ENCODE measurements at places on chromosomes 11 and 22.

DNA sequence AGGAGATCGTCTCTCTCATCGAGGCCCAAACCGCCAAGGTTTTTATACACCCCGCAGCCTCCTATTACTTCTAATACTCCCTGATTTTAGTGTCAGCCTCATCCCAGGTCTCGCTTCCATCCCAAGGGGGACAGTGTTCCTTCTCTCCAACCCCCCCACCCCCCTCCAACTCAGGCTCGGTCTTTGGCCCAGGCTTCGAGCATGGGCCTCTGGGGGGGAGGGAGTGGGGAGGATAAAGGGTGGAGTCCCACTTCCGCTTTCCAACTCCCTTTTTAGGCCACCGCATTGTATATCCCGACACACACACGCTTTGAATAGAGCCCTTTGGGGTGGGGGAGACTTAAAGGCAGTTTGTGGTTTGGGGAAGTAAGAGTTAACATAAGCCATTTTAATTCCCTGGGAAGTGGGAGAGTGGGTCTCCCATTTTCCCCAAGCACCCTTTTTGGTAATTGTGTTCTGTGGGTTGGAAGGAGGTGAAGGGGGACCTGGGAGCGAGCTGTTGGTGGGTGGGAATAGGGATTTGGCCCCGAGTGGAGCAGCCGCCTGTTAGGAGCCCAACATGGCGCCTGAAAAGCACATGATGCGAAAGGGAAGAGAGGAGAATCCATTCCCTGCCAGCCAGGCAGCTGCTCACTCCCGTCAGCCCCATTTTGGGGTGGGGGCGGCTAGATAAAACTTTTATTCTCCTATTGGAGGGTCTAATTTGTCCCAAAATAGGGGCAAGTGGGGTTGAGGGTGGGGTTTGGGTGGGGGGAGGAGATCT, 844 bp downstream of the PCF11 start:
- no peak for DNase-seq

- DNase-seq: no peak
Observed at GRCh38 chr11:128469220-128469619, 118.1 kb downstream of the ETS1 start.

GRCh38 chr22:47634347-47634746, 871.9 kb downstream of the TBC1D22A start:
- DNase-seq: no peak

DNA sequence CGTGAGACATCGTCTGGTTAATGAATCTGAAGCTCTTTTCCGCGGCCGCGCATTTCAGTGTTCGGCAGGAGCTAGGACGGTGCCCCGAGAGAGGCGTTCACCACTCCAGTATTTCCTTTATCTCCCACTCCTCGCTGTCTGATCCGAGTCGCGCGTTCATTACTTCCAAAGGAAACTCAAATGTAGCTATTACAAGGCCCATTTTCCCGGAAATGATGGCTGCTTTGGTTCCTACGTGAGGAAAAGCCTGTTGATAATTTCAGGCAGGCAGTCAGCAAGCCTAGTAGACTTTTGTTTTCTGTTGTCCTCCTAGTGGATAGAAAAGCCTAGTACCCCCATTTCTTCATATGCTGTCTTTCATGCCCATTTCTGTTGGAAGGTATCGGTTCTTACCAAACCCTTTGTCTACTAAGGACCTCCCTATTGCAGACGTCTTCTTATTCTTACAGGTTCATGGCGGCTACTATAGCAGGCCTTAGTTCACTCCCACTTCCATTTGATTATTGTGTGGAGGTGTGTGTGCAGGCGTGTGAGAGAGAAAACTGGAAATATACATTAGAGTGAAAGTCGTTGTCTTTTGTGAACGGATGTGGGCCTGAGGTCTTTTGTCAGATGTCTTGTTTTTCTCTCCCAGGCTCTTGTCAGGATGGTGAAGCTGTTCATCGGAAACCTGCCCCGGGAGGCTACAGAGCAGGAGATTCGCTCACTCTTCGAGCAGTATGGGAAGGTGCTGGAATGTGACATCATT, 737 bp downstream of the RBM4 start:
- no peak for DNase-seq

DNA sequence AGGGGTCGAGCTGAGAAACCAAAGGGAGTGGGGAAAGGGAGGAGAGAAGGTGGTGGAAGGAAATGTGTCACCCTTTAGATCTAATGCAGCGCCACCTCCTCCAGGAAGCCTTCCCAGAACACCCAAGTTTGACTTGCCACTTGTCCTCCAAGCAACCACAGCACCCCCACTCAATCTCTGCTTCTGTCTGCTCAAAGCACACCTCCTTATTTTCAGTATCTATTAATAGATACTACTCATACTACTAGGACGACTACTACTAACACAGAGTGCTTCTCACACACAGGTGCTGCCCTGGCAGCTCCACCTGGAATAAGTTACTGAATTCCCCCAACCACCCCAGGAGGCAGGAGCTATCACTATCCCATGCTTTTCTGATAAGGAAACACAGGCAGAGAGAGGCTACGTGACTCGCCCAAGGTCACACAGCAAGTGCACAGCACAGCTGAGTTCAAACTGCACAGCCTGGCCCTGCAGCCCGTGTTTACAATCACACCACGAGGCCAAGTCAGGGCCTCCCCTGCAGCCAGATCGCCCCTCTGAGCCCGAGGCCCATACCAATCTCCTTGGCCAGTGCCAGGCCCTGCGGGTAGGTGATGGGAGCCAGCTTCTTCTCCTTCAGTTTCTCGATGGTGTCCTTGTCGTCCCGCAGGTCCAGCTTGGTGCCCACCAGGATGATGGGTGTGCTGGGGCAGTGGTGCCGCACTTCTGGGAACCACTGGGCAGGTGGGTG, 13.2 kb downstream of the RAC2 start:
- DNase-seq: no peak

DNA sequence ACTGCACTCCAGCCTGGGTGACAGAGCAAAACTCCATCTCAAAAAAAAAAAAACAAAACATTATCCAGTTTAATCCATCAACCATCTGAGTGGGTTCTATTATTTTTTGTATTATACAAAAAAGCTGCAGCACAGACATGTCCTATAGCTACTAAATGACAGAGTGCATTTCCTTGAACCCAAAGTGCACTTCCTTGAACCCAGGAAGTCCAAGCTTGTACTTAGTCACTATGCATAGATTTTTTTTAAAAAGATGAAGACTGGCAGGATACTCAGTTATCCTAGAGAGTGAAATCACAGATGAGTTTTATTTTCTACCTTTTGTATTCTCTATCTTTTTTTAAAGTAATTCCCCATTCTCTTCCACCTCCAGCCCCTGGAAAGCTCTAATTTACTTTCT, 8.0 kb upstream of the RRAS2 start:
- no peak for DNase-seq

GRCh38 chr22:23402275-23403151, 177.6 kb downstream of the IGLL1 start:
- no peak for DNase-seq

GRCh38 chr22:37281646-37282384, 493 bp upstream of the CYTH4 start:
- no peak for DNase-seq

DNA sequence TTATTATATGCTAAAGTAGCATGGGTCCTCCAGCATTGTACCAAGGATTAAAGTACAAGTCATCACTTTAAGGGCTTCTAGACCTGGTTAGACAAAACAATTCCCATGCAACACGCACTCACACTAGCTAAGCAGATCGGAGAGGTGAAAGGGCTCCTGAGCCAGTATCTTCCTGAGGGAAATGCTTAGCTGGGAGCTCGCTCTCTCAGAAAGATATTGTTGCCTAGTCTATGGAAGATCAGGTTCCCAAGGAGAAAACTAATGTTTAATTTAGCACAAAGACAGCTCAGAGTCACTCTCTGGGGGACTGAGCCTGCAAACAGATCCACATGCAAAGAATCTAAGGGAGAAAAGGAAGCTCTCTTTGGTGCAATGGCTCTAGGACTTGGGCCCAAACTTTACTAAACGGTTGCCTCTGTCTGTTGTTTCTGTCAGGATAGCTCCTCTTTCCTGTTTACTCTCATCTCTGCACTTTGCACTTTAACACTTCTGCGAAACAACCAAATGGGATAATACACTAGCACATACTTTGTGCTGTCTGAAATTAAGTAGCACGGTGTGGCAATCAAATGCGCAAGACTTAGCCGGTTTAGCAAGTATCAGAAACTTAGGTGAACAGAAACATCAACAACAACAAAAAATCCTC, 10.7 kb downstream of the MAML2 start:
- no peak for DNase-seq

GRCh38 chr11:4027746-4028145, 66.9 kb upstream of the RRM1 start:
- DNase-seq: no peak

- DNase-seq: no peak
Observed at GRCh38 chr22:24440270-24440717, 12.9 kb downstream of the ADORA2A start.

DNA sequence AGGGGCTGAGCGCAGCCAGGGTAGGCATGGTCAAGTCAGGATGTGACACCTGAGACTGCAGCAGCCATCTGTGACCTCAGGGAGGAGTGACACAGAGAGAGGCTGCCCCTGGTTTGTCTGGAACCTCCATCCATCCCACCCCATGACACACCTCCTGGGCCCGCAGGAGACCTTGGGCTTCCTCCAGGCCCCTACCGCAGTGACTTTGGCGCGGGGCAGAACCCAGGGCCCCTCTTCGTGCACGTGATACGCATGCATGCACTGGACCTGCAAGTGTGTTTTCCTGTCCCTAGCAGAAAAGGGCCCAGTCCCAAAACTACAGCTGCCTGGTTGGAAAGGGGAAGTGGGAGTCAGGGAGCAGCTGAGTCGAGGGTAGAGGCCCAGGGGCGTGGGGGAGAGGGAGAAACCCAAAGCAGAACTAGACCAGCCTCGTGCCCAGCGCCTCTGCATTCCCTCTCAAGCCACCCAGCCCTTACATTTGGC, 7.9 kb upstream of the CYTH4 start:
- no peak for DNase-seq
